ENCODE measurements at places on chromosomes 2 and 18.

- no peak for DNase-seq
Observed at GRCh38 chr18:74420481-74420880, 36.6 kb downstream of the DIPK1C start.

- DNase-seq = no peak
Observed at GRCh38 chr2:221096706-221097567, 475.2 kb downstream of the EPHA4 start.

DNA sequence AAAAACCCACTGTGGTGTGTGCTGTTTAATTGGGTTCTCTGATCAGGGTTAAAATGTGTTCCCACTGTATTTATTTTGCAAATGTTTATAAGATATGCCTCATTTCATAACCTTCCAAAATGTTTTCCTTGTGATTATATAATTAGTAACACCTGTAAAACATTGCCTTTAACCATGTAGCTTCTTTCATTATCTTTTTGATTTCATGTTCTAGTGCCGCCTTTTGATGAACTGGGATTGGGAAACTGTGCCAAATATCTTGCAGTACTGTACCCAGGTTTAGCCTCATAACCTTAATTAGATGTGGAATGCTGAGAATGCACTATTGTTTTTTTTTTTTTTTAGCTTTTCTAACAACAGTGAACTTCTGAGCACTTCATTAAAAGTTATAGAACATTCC is 96.9 kb downstream of the TANC1 start:
- no peak for DNase-seq

GRCh38 chr2:216632952-216633615 is at the start of gene IGFBP2:
IGFBP2 (plus strand) TSS chr2:216633420; CDS start chr2:216633524, 104 bp downstream.
- peak; percentile 85 for DNase-seq

DNA sequence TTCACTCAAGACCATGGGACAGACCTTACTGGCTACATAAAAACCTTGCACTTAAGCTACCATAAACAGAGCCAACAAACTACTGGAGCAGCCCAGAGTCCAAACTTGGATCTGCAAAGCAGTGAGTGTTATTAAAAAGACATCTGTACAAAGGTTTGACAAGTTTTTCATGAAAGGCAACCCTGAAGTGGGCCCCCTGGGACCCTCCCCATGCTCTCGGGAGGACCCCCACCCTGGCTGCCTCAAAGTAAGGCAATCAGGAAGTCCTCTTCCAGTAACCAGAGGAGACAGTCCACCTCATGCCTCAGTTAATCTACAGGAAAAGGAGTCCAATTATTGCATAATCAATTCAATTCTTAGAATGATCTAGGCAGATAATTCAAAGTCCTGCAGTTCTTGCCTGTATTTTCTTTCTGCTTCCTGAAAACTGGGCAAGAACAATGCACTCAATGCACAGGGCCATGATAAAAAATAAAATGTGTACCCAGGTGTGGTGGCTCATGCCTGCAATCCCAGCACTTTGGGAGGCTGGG is 69.7 kb downstream of the TBC1D8 start:
- no peak for DNase-seq

GRCh38 chr2:55154525-55155030 is 77.5 kb downstream of the CLHC1 start:
- no peak for DNase-seq
